ENCODE measurements at places on chromosomes 1 and 21.
A peak's percentile ranks its signal among the peaks of the same experiment; 100 is the strongest.

DNA sequence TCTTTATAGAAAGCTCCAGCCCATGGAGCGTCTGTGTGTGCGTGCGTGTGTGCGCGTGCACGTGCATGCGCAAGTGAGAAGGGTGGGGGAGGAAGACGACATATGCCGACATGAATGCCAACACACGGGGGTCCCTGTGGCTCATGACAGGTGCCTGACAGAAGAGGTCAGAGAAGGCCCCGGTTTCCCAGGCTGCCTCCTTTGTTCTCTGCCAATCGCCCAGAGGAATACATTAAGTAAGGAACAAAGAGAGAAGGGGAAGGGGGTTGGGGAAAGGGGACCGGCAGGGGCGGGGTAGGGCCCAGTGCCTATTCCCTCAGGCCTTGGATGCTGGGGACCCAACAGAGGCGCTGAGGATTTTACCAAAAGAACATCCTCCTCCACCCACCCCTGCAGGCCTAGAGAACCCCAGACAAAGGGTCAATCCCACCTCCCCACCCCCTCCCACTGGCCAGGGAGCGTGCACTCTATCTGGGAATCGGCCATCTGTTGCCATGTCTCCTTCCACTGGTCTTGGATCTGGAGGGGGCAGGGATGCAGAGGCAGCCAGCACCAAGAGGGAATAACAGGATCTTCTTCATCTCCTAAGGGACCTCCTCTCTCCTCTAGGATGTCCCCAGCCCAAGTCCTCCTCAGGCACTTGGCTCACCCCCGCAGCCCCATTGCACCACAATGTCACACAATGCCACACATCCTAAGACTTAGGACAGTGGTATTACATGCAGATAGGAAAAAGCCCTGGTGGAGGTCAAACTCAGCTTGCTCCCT, 39.4 kb downstream of the PIK3C2B start:
- no peak for DNase-seq

DNA sequence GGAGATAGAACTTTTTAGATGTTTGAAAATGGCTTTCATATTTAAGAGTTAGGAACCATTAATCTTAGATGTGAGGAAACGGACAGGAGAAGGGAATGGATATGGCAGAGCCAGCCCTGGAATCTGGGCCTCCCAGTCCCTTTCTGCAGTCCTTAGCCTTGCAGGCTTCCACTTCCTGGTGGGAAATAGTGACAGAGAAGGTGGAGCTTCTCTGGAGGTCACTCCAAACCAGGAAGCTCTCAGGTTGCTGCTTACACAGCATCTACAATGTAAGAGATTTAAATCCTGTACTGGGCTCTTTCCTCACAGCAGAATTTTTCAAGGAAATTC, 2.5 kb downstream of the S100A11 start:
- no peak for DNase-seq

DNA sequence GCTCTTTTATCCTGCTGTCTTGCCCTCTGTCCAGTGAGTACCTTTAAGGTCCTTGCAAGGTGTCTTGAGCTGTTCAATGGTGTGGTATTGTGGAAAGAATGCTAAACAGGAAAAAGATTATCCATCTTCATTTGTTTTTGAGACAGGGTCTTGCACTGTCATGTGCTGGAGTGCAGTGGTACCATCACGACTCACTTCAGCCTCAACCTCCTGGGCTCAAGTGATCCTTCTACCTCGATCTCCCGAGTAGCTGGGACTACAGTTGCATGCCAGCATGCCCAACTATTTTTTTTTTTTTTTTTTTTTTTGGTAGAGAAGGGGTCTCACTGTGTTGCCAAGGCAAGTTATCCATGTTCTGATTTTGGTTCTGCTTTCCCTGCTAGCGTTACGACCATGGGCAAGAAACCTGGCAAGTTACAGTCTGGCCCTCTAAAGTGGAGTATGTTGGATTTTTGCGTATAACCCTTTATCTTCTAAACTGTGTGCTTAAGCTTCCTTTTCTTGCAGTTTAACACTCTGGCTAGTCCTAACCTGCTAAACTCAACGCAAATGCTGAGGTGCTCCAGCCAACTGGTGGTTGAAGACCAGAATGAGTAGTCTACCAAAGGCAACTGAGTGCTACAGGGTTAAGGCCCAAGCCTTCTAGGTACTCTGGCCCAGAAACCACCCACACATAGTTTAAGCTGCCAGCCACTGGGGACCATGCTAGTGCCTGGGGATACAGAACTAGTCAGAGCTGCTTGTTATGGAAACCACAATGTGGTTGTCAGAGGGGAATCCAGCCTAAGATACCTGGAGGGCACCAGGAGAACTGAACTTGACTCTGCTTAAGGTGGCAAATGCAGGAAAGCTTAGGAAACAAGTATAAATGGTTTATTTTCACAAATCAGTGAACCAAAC, 7.9 kb downstream of the RPL11 start:
- no peak for DNase-seq

DNA sequence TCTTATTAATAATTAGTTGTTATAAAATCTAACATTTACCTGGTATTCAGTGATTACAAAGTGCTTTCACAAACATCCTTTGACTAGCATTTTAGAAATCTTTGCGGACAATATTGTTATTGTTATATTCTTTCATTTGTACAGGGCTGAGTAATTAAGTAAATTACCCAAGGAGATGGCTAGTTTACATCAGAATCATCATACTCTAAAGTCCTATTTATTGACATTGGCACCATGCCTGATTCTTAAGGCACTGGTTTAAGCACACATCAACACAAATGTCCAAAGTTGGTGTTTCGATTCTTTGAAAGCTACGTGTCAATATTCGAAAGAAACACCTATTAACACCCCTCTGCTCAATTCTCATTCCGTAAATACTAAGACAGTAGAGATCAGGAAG, 424.6 kb upstream of the CHRM3 start:
- DNase-seq, result no peak

DNA sequence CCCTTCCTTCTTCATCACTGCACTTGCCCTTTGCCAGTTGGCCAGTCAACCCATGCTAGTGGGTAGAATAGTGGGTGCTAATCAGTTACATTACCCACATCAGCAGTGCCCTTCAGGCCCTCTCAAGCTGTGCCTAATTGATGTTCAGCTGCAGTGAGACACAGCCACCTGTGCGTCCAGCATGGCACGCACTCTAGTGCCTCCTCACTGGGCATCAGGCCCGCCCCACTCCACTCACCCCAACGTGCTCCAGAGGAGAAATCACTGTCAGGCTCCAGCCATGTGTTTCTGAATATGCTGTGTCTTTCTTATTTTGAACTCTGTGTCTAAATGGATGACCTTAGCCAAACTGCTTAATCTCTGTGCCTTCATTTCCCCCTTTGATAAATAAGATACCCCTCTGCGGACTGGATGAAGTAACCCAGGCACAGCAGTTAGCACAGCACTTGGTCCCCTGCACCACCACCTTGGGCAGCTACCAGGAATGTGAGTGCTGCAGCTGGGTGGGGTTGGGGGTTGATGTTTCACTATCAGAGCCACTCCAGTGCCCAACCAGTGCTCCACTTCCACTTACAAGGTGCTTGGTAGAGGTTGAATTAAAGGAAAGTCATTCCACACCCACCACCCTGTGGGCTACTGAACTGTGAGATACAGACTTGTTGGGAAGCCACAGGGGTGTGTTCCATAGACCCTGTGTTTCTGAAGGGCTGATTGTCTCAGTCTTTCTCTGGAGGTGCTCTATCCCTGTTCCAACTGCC, 8.9 kb upstream of the ADORA3 start:
- DNase-seq, result no peak

GRCh38 chr1:224289396-224289795, 40.6 kb downstream of the NVL start:
- no peak for DNase-seq

- DNase-seq, result no peak
Observed at GRCh38 chr1:222042120-222042519, 300.2 kb upstream of the DUSP10 start.

GRCh38 chr1:181930187-181930586, 131.3 kb downstream of the ZNF648 start:
- DNase-seq, result no peak

DNA sequence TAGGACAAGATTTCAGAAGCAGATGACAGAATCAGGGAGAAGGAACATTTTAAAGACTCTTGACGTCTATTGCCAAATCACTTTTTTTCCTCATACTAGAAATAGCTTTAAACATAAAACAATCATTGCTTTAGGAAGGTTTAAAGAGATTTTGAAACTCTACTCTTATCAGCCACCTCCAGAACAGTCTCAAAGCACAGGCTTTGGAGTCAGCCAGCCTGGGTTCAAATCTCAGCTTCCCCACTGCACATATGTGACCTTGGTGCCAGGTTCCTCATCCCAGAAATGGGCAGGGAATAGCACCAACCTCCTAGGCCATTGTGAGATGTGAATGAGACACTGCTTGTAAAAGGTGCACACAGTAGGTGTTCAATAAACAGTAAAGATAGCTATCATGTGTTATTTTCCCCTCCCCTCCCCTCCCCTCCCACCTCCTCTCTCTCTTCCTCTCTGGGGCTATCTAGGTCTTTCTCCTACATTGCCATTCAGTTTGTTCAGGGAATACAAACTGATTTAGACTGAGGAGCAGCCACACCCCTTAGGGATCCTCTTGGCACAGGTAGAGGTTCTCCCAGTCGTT, 20.6 kb downstream of the SPOCD1 start:
- no peak for DNase-seq

DNA sequence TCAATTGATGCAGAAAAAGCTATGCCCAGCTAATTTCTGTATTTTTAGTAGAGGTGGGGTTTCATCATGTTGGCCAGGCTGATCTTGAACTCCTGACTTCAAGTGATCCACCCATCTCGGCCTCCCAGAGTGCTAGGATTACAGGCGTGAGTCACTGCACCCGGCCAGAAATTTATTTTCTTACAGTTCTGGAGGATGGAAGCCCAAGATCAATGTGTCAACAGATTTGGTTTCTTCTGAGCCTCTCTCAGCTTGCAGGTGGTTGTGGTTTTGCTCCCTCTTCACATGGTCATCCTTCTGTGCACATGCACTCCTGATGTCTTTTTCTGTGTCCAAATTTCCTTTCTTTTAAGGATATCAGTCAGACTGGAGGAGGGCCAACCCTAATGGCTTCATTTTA, 35.6 kb downstream of the SHCBP1L start:
- peak; percentile 11 for DNase-seq

DNA sequence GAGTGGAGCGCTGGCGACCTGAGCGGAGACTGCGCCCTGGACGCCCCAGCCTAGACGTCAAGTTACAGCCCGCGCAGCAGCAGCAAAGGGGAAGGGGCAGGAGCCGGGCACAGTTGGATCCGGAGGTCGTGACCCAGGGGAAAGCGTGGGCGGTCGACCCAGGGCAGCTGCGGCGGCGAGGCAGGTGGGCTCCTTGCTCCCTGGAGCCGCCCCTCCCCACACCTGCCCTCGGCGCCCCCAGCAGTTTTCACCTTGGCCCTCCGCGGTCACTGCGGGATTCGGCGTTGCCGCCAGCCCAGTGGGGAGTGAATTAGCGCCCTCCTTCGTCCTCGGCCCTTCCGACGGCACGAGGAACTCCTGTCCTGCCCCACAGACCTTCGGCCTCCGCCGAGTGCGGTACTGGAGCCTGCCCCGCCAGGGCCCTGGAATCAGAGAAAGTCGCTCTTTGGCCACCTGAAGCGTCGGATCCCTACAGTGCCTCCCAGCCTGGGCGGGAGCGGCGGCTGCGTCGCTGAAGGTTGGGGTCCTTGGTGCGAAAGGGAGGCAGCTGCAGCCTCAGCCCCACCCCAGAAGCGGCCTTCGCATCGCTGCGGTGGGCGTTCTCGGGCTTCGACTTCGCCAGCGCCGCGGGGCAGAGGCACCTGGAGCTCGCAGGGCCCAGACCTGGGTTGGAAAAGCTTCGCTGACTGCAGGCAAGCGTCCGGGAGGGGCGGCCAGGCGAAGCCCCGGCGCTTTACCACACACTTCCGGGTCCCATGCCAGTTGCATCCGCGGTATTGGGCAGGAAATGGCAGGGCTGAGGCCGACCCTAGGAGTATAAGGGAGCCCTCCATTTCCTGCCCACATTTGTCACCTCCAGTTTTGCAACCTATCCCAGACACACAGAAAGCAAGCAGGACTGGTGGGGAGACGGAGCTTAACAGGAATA, 4.2 kb downstream of the TFAP2E start:
- no peak for DNase-seq

DNA sequence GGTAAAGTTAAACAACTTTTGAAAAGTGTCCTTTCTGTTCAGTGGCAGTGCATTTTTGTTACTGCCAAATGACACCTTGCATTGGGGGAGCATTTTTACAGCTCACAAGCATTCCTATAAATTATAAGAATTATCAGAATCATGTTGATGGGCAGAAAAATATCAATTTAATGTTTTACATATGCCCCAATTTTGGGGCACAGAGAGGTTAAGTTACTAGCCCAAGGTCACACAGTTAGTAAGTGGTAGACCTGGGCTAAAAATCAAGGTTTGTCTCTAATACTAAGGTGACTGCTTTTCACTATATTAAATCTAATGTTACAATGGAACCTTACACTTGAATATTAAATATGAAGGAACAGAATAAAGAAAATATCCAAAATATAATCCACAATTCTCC, 180.1 kb upstream of the IVNS1ABP start:
- no peak for DNase-seq

DNA sequence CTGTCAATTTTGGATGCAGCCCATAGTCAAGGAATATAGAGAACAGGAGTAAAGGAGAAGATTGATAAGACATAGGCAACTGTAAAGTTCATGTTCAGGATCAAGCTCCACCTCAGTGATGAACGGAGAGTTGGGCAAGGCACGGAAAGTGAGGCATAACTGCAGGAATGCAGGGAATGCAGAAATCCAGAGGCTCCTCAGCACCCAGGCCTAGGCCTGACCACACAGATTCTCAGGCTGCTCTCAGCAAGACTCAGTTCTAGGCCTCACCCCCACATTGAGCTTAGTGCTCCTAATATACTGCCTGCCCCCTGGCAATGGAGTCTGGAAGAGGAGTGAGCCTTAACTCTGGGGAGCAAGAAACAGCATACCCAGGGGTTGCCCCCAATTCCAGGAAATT, 36.3 kb upstream of the S1PR1 start:
- DNase-seq, result peak; percentile 41

DNA sequence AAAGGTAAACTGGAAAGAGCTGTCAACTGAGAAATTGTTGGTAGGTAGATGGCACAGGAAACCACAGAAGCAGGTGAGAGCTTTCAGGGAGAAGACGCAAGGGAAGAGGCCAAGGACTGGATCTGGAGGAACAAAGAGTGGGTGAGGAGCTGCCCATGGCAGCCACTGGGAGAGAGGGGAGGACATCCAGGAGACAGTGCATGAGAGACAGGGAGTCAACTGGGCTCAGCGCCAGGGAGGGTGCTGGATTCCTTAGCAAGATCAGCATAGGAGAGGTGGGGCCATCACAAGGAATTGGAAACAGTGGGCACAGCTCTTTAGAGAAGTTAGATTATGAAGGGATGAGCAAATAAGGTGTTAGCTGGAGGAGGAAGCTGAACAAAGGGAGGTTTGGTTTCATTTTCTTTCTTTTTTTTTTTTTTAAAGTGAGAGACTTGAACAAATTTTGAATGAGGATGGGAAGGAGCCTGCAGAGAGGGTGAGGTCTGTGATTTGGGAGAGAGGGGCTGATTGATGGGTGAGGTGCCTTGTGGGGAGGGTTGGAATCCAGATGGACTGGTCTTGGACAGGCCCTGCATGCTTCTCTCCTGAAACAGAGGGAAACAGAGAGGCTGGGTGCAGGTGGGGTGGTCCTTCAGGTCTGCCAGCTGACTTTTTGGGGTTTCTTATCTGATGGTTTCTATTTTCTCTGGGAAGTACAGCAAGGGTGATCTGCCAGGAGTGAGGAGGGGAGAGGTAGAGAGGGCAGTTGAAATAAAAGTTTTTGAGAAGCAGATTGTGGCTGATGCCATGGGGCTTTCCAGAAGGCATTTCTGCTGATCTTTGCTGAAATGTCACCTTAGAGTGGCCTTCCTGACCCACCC, 5.4 kb downstream of the CYP4B1 start:
- no peak for DNase-seq

Measured in stromal cell of bone marrow (primary cell).